WERI-Rb-1 (cell line): ENCODE measurements at places on chromosomes 7 and 10.

DNA sequence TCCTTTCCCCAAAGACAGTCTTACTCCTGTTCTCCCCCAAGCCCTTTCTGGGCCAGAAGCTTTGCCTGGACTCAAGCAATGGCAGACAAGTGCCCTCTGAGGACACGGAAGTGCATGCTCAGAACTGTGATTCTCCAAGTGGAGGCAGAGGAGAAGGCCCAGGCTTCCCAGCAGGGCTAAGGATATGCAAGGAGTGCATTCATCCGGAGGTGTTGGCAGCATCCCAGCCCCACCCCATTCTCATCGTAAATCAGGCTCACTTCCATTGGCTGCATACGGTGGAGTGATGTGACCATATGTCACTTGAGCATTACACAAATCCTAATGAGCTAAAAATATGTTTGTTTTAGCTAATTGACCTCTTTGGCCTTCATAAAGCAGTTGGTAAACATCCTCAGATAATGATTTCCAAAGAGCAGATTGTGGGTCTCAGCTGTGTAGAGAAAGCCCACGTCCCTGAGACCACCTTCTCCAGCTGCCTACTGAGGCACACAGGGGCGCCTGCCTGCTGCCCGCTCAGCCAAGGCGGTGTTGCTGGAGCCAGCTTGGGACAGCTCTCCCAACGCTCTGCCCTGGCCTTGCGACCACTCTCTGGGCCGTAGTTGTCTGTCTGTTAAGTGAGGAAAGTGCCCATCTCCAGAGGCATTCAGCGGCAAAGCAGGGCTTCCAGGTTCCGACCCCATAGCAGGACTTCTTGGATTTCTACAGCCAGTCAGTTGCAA, 1.4 kb upstream of the RBP3 start:
- DNase-seq: peak; percentile 94

DNA sequence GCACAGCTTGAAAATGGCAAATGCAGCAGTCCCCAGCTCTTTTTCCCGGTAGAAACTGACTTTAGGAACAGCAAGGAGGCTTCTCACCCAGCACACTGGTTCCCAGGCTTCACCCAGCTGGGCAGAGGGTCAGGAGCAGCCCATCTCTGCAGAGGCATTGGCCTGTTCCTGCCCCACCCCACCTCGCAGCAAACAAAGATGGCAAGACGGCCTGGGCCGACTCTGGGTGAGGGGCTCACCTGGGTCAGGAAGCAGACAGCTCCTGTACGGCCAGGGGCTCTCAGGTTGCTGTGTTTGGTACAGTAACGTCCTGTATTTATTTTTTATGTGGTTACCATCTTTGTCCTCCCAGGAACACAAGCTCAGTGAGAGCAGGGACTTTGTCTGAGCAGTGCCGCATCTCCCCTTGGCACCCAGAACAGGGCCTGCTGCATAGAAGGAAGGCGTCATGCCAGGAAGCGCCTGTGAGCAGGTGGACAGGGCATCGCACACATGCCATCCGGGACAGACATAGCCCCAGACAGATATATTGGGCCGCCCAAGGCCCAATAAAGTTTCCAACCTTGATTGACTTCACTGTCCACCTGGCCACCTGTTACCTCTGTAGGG, 585.0 kb upstream of the FOXK1 start:
- no peak for DNase-seq

DNA sequence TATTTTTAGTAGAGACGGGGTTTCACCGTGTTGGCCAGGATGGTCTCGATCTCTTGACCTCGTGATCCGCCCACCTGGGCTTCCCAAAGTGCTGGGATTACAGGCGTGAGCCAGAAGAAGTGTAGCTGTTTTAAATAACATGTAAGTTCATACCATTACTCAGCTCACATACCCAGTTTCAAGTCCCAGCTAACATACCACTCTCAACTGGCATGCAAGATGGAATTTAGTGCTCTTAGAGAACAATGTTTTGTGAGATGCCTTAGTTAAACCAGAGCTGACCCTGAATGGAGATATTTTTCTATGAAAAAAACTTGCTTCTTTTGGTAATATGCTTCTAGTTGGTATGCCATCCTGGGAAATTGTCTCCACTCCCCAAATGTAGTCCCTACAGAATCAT, 37.3 kb downstream of the HBP1 start:
- no peak for DNase-seq

DNA sequence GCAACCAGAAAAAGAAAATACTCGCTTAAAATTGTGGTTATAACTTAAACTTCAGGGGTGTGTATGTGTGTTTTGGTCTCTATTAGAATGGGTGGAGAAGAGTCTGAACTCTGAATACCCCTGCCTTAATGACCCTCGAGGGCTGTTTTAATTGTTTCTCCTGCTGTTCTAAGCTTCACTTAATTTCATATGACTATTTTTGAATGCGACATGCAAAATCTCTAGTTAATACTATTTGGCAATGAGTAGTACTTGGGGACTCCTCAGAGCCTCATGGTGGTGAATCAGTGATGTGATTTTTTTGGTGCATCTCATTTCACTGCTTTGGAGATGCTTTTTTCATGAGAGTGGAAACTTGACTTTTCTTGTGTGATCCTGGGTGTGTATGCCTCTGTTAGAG, 178.6 kb downstream of the CDK14 start:
- DNase-seq: no peak

DNA sequence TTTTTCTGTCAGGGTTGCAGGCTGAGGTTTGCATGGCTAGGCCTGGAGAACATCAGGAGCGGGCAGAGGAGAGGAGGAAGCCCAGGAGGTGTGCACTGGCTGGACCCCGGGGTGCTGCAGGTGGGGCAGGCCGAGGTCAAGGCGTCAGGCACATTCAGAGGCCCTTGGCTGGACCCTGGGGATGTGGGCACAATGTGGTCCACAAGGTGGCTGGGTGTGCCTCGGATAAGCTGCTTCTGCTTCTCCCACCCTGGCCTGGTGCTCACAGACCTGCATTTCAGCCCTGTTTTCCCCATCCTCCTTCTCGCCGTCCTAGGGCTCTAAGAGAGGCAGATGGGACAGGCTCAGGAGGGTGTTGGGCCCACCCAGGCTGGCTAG, 108.2 kb downstream of the ADCY1 start:
- no peak for DNase-seq

DNA sequence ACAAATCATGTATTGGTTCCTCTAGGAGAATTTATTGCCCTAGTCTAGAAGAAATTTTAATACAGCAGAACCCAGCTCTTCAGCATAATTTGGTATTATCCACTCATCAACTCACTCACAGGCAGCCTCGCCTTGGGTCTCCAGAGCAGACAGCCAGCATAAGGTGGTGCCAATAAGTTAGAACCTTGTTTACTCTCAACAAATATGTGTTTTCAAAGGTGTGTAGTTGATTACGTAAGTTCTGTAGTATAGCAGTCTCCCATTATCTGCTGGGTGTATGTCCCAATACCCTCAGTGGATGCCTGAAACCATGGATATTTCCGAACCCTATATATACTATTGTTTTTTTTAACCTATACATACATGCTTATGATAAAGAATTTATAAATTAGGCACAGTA, 522.5 kb upstream of the LRRN3 start:
- DNase-seq: no peak

GRCh38 chr10:120039046-120039445, 146.5 kb downstream of the SEC23IP start:
- no peak for DNase-seq

- no peak for DNase-seq
Observed at GRCh38 chr10:72086466-72087391, 1.6 kb downstream of the SPOCK2 start.

- DNase-seq: no peak
Observed at GRCh38 chr7:2444476-2444875, 31.7 kb downstream of the GRIFIN start.

DNA sequence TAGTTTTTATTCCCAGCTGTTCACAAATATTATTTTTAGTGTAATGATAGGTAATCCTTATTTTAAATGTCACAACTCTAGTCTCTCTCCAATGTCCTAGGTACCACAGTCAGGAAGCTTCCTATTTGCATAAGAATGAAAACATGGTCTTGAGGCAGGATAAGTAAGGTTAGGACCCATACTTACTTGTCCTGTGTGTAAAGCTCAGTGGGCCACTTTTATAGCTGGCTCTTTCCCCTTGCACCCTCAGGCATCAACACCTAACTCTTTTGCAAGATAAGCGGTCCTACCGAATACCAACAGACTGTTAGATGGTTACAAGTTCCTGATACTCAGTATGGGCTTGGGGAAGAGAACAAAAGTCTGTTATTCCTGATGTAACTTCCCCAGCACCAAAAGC, 986.9 kb downstream of the NRG3 start:
- no peak for DNase-seq

DNA sequence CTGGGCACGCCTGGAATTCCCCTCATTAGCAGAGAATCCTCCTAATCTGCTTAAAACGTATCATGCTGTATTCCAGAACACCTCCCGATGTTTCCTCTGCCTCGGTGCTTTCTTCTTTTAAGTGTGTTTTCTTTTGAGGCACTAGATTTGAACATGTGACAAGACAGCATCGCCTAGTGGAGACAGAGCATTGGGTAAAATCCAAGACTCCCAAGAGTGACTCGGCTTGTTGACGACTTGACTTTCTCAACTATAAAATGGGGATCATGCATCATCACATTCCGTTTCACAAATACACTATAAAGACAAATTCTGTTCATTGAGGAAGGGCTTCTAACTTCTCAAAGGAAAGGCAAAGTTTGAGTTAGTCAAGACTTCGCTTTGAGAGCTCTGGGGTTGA, 105.6 kb upstream of the RNF32 start:
- no peak for DNase-seq

GRCh38 chr7:6376820-6377219, 70.9 kb downstream of the DAGLB start:
- no peak for DNase-seq
